ENCODE measurements at places on chromosomes 5 and 9.
A peak's percentile ranks its signal among the peaks of the same experiment; 100 is the strongest.

DNA sequence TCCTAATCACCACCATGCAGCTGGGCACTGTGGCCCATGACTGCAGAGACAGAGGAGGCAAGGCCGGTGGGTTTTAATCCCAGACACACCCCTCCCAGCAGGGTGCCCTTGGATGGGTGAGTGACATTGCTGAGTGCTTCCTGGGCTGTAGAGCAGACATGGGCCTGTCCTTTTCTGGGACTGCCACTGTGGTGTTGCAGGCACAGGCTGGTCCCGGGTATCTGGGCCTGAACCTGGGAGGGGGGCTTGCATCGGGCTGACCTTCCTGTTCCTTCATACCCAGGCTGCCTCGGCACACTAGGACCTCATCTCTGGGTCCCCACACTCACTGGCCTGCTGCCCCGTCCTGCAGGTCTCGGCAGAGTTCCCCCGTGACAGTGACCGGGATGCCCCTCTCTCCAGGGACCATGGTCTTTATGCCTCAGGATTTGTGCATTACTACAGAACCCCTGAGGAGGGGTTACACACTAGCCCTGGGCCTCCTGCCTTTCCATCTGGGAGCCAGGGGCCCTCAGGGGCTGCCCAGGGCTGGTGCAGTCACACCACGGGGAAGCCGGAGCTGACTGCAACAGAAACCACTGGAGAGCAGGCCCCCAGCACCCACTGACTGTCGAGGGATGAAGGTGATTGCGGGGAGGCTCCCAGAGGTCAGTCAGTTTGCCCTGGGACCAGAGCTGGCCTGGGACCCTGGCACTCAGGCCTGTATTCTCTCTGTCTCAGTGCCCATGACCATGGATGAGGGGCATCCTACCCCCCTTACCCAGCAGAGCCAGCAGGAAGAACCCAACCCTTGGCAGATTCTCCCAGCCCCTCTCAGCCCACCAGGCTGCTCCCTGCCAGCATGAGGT, 8.9 kb upstream of the SLC25A48 start:
- no peaks in the 10 kb centered on the region for H3K4me1 ChIP-seq
- no peaks in the 10 kb centered on the region for H3K36me3 ChIP-seq
- no peak overlapping the region for H3K4me3 ChIP-seq
- DNase-seq, result no peak
- no peak overlapping the region for H3K27ac ChIP-seq

- no peak for DNase-seq
- no peaks in the 10 kb centered on the region for H3K4me1 ChIP-seq
- H3K36me3 ChIP-seq, result no peaks in the 10 kb centered on the region
- H3K27me3 ChIP-seq, result no peaks in the 10 kb centered on the region
- no peak overlapping the region for H3K4me3 ChIP-seq
- H3K27ac ChIP-seq, result no peak overlapping the region
These were observed 60.0 kb downstream of the SGCD start for GRCh38 chr5:156386976-156387375.

DNA sequence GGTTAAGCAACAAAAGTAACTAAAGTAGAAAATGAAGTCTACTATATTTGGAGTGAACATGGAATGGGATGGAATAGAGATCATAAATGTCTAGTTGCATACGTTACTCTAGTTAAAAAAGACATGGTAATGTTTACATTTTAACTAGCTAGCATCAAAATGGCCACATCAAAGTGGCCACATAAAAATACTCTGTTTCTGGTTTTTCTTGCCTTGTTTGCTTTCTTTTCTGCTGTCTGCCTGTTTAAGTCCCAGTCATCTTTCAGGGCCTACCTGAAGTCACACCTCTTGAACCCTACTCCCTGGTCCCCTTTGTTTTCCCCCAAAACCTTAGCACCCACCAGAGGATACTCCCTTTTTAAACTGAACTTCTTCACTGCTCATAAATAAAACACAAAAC, 6.4 kb upstream of the KIF2A start:
- no peaks in the 10 kb centered on the region for H3K36me3 ChIP-seq
- H3K4me1 ChIP-seq, result no peaks in the 10 kb centered on the region
- no peak overlapping the region for H3K27ac ChIP-seq
- H3K27me3 ChIP-seq, result no peaks in the 10 kb centered on the region
- H3K4me3 ChIP-seq, result no peak overlapping the region

GRCh38 chr5:352639-353611, 31.4 kb downstream of the AHRR start:
- H3K4me3 ChIP-seq, result no peak overlapping the region
- no peaks in the 10 kb centered on the region for H3K4me1 ChIP-seq
- no peaks in the 10 kb centered on the region for H3K27me3 ChIP-seq
- DNase-seq, result no peak

GRCh38 chr5:9878206-9878605, 248.1 kb upstream of the TAS2R1 start:
- no peaks in the 10 kb centered on the region for H3K36me3 ChIP-seq
- no peaks in the 10 kb centered on the region for H3K4me1 ChIP-seq
- DNase-seq, result peak; percentile 72
- no peak overlapping the region for H3K4me3 ChIP-seq

DNA sequence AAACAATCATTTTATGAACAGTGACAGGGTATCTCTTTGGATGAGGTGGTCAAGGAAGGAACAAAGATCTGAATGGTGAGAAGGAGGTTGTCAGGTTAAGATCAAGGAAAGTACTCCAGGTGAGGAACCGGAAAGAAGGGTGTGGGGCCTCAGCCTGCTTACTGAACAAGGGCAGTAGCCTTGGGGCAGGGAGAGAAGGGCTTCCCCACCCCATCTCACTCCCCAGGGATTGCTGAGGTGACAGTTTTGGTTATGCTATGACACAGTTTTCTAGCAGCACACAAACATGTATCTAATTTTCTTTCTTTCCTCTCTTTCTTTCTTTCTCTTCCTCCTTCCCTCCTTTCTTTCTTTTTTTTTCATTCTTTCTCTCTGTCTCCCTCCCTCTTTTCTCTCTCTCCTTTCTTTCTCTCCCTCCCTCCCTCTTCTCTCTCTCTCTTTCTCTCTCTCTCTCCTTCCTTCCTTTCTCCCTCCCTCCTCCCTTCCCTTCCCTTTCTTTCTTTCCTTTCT, 4.1 kb upstream of the HDHD3 start:
- peaks cover 4% of the 10 kb centered on the region for H3K36me3 ChIP-seq
- peaks cover 42% of the 10 kb centered on the region for H3K4me1 ChIP-seq
- no peaks in the 10 kb centered on the region for H3K27me3 ChIP-seq
- peak overlapping the region; percentile 85 for H3K27ac ChIP-seq
- DNase-seq, result no peak

GRCh38 chr9:8613346-8613825, 813.8 kb upstream of the DMAC1 start:
- H3K27me3 ChIP-seq, result no peaks in the 10 kb centered on the region
- no peaks in the 10 kb centered on the region for H3K36me3 ChIP-seq
- H3K27ac ChIP-seq, result no peak overlapping the region
- H3K4me1 ChIP-seq, result no peaks in the 10 kb centered on the region

GRCh38 chr5:169192536-169192935, 108.4 kb downstream of the SLIT3 start:
- H3K36me3 ChIP-seq, result no peaks in the 10 kb centered on the region
- H3K4me3 ChIP-seq, result no peak overlapping the region
- peaks cover 9% of the 10 kb centered on the region for H3K4me1 ChIP-seq
- no peaks in the 10 kb centered on the region for H3K27me3 ChIP-seq
- no peak overlapping the region for H3K27ac ChIP-seq

- no peak overlapping the region for H3K27ac ChIP-seq
- no peaks in the 10 kb centered on the region for H3K36me3 ChIP-seq
- H3K27me3 ChIP-seq, result no peaks in the 10 kb centered on the region
- H3K4me3 ChIP-seq, result no peak overlapping the region
These were observed 50.5 kb downstream of the SH3TC2 start for GRCh38 chr5:149012350-149012749.

DNA sequence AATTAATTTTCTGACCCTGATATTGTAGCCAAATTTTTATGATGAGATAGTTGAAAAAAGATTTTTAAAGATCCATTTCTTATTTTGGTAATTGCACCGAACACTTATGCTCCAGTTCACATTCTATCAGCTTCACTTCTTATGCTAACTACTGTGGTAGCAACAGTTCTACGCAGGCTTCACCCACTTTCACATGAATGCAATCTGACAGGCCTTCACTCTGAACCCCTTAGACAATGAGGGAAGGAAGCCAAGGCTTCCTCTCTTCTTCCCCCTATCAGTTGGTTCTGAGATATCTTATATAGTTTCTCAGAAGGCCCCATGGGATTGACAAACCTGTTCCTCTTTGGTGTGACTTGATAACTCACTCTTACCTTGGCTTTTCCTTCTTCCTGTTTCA, 185.8 kb downstream of the CETN3 start:
- no peaks in the 10 kb centered on the region for H3K27me3 ChIP-seq
- no peak overlapping the region for H3K27ac ChIP-seq
- no peak for DNase-seq

GRCh38 chr9:18124760-18125159, 349.2 kb upstream of the ADAMTSL1 start:
- DNase-seq, result no peak
- no peak overlapping the region for H3K4me3 ChIP-seq
- H3K4me1 ChIP-seq, result no peaks in the 10 kb centered on the region
- no peaks in the 10 kb centered on the region for H3K36me3 ChIP-seq
- no peaks in the 10 kb centered on the region for H3K27me3 ChIP-seq

- H3K4me1 ChIP-seq, result peaks cover 75% of the 10 kb centered on the region
- no peak overlapping the region for H3K27ac ChIP-seq
- no peak overlapping the region for H3K4me3 ChIP-seq
- peaks cover 11% of the 10 kb centered on the region for H3K36me3 ChIP-seq
- DNase-seq, result peak; percentile 4
- H3K27me3 ChIP-seq, result no peaks in the 10 kb centered on the region
These were observed 21.0 kb downstream of the CAMSAP1 start for GRCh38 chr9:135886147-135886981.

DNA sequence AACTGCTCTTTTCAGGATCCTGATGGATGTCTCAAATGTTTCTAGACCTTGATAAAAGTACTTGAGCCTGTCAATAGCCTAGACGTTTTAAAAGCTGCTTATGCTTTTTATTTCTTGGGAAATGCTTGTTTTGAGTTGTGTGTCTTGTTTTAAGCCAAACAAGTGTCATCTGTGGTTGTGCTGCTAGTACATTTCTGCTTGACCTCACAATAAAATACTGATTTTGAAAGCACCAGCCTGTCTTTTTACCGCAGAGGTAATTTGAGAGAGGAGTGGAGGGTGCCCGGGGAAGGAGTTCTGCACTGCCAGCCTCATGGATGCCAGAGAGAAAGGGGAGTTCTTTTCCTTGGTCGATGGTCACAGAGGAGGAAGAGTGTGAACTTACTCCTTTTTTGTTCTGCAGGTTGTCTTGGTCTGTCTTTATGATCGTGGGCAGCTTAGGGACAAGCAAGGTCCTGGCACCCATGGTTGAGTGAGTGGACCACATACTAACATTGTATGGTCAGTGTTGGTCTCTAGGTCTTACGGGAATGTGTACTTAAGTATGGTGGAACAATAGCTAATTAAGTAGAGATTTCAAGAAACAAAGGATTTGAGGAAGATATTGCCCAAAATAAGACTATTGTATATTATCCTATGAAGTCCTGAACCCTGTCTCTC, 61.0 kb downstream of the TRIO start:
- no peak for DNase-seq
- H3K27ac ChIP-seq, result peak overlapping the region; percentile 78
- peaks cover 24% of the 10 kb centered on the region for H3K4me1 ChIP-seq
- H3K27me3 ChIP-seq, result no peaks in the 10 kb centered on the region
- no peak overlapping the region for H3K4me3 ChIP-seq

GRCh38 chr5:112418659-112419163, 366 bp downstream of the EPB41L4A start:
- peak overlapping the region; percentile 85 for H3K27ac ChIP-seq
- H3K4me3 ChIP-seq, result peak overlapping the region; percentile 86
- DNase-seq, result no peak
- H3K27me3 ChIP-seq, result no peaks in the 10 kb centered on the region
- H3K36me3 ChIP-seq, result no peaks in the 10 kb centered on the region
- peaks cover 35% of the 10 kb centered on the region for H3K4me1 ChIP-seq
